ENCODE measurements at places on chromosomes 5 and 9.

DNA sequence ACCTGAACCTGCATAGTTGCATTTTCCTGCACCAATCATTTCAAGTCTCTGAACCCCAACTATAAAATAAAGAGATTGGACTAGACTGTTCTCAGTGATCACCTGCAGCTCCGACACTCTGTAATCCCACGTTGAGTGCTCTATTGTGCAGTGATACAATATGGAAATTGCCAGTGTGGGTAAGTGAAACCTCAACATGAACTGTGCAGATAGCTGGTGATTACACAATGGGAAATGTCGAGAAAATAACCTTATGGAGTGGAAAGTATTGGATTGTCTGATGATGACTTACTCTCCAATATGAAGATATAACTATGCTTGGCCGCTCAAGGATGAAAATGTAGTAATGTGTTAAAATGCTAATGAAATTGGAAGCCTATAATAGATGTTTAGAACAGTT, 293.1 kb upstream of the BRINP1 start:
- no peak for DNase-seq

GRCh38 chr9:97363661-97364299, 48.1 kb upstream of the TDRD7 start:
- no peak for DNase-seq

GRCh38 chr9:133760713-133761290, 22.6 kb upstream of the SARDH start:
- DNase-seq = no peak

- DNase-seq = no peak
Observed at GRCh38 chr5:612498-613424, 621 bp downstream of the CEP72 start.

Data from vagina (tissue), 2 donors.